Fibroblast of the aortic adventitia (primary cell): ENCODE measurements at places on chromosomes 5 and 9. TPM values are rescaled to one million over a fixed set of nuclear protein-coding genes. Genes with fewer than 3 reads are reported as not detected.

The SLC27A6 gene
- not detected in 2 replicates for total RNA-seq

The LCN10 gene
- not detected in 2 replicates for total RNA-seq

The SPATA31E1 gene
- not detected in 2 replicates for total RNA-seq

The PTGES gene
- total RNA-seq = 6.9 and 30.9 TPM in 2 replicates

The ORM2 gene
- total RNA-seq = not detected in 2 replicates

The CLK4 gene
- 30.8 and 36.0 TPM in 2 replicates for total RNA-seq

The CERCAM gene
- 74.9 and 109 TPM in 2 replicates for total RNA-seq

The QRFP gene
- total RNA-seq = not detected in 2 replicates

The NSA2 gene
- total RNA-seq = 144 and 168 TPM in 2 replicates

The TTLL11 gene
- total RNA-seq = 4.8 and 7.3 TPM in 2 replicates

The FGF1 gene
- total RNA-seq = 1.2 and 3.4 TPM in 2 replicates

The HMGCR gene
- total RNA-seq = 49.3 and 68.7 TPM in 2 replicates

The MCTP1 gene
- total RNA-seq = 1.5 and 7.6 TPM in 2 replicates

The AIF1L gene
- 0.25 and 0.45 TPM in 2 replicates for total RNA-seq

The SH3TC2 gene
- total RNA-seq = 1.6 and 4.1 TPM in 2 replicates

The TMEM141 gene
- 9.4 and 30.8 TPM in 2 replicates for total RNA-seq

The BHMT2 gene
- 5.0 and 6.8 TPM in 2 replicates for total RNA-seq

The SLC45A2 gene
- total RNA-seq = 0.09 TPM in 1 of 2 replicates, not detected in the other

The MLLT3 gene
- 4.3 and 19.8 TPM in 2 replicates for total RNA-seq

The UGT3A2 gene
- total RNA-seq = not detected in 2 replicates

The TICAM2 gene
- 9.1 and 19.1 TPM in 2 replicates for total RNA-seq

The TMEM174 gene
- not detected in 2 replicates for total RNA-seq

The SHC3 gene
- 26.5 and 28.0 TPM in 2 replicates for total RNA-seq

The PCDHA4 gene
- total RNA-seq = 0.09 and 1.1 TPM in 2 replicates
